Endothelial cell of coronary artery (primary cell): ENCODE measurements at places on chromosomes 3 and 15. TPM values are rescaled to one million over a fixed set of nuclear protein-coding genes. Genes with fewer than 3 reads are reported as not detected.

Gene STAB1
- 218 and 278 TPM in 2 replicates for total RNA-seq

Gene TM4SF1
- total RNA-seq: 774 and 910 TPM in 2 replicates

Gene CCR3
- total RNA-seq: not detected in 2 replicates

Gene CDCP1
- 3.3 and 5.1 TPM in 2 replicates for total RNA-seq

Gene GOLGA8H
- total RNA-seq: 0.90 and 1.1 TPM in 2 replicates

Gene RTP4
- 0.18 and 0.19 TPM in 2 replicates for total RNA-seq

Gene CHCHD4
- total RNA-seq: 14.3 and 15.4 TPM in 2 replicates

Gene GOLGA8G
- not detected in 2 replicates for total RNA-seq

Gene DISP2
- 0.18 and 0.19 TPM in 2 replicates for total RNA-seq

Gene MRAS
- 7.0 and 21.6 TPM in 2 replicates for total RNA-seq

Gene SEMA7A
- 1.9 and 2.0 TPM in 2 replicates for total RNA-seq

Gene SATB1
- 9.7 and 11.4 TPM in 2 replicates for total RNA-seq

Gene DNASE1L3
- 0.09 and 0.18 TPM in 2 replicates for total RNA-seq
